A549 treated with RU486 at 1 μM for 4 hours (cell line): ENCODE measurements at places on chromosomes 3 and 15. TPM values are rescaled to one million over a fixed set of nuclear protein-coding genes. Genes with fewer than 3 reads are reported as not detected.

BFSP2 gene
- total RNA-seq = not detected in 5 replicates

CFAP100 gene
- not detected in 5 replicates for total RNA-seq

GATM gene
- total RNA-seq = 2.2 to 3.0 TPM (median 2.5 TPM) in 5 replicates

AMIGO3 gene
- total RNA-seq = 0.35 to 0.85 TPM (median 0.59 TPM) in 5 replicates

NAALADL2 gene
- 0.21 to 0.23 TPM in 2 of 5 replicates, not detected in the others for total RNA-seq

PARP15 gene
- not detected in 5 replicates for total RNA-seq

CHRM5 gene
- total RNA-seq = not detected in 5 replicates

ZNF639 gene
- 13.1 to 24.9 TPM (median 22.4 TPM) in 5 replicates for total RNA-seq

SLC22A14 gene
- total RNA-seq = 0.11 TPM in 1 of 5 replicates, not detected in the others

UMPS gene
- total RNA-seq = 50.3 to 93.6 TPM (median 52.2 TPM) in 5 replicates

OR5AC2 gene
- not detected in 5 replicates for total RNA-seq

ATP13A4 gene
- not detected in 5 replicates for total RNA-seq

C3orf20 gene
- 0.03 to 0.06 TPM (median 0.05 TPM) in 3 of 5 replicates, not detected in the others for total RNA-seq

GOLGA8M gene
- 0.10 to 0.29 TPM in 2 of 5 replicates, not detected in the others for total RNA-seq

HCLS1 gene
- 0.09 to 0.13 TPM in 2 of 5 replicates, not detected in the others for total RNA-seq

NGRN gene
- total RNA-seq = 101 to 117 TPM (median 117 TPM) in 5 replicates

SPINT1 gene
- 0.87 to 1.5 TPM (median 1.1 TPM) in 5 replicates for total RNA-seq

CNTN4 gene
- not detected in 5 replicates for total RNA-seq

MKRN2OS gene
- not detected in 5 replicates for total RNA-seq

MCF2L2 gene
- total RNA-seq = 0.08 to 0.26 TPM (median 0.17 TPM) in 4 of 5 replicates, not detected in the other

ITIH1 gene
- total RNA-seq = not detected in 5 replicates

TNFSF10 gene
- 0.21 to 0.34 TPM (median 0.21 TPM) in 3 of 5 replicates, not detected in the others for total RNA-seq

LRRC28 gene
- 13.1 to 16.9 TPM (median 14.8 TPM) in 5 replicates for total RNA-seq

UBA7 gene
- total RNA-seq = 0.21 to 0.68 TPM (median 0.34 TPM) in 5 replicates

CAPN3 gene
- 0.22 to 0.87 TPM (median 0.43 TPM) in 4 of 5 replicates, not detected in the other for total RNA-seq

TRPM1 gene
- not detected in 5 replicates for total RNA-seq

MORC1 gene
- total RNA-seq = not detected in 5 replicates

ADPGK gene
- total RNA-seq = 69.0 to 81.3 TPM (median 77.9 TPM) in 5 replicates

POPDC2 gene
- total RNA-seq = 0.11 to 1.3 TPM (median 0.24 TPM) in 5 replicates

TMEM212 gene
- total RNA-seq = not detected in 5 replicates

DOCK3 gene
- total RNA-seq = 0.27 to 0.39 TPM (median 0.34 TPM) in 5 replicates

SLC12A8 gene
- total RNA-seq = 0.87 to 1.6 TPM (median 1.4 TPM) in 5 replicates

SLC28A2 gene
- not detected in 5 replicates for total RNA-seq

ISLR2 gene
- total RNA-seq = 0.15 to 0.29 TPM (median 0.20 TPM) in 4 of 5 replicates, not detected in the other

C2CD4A gene
- total RNA-seq = 0.05 to 0.09 TPM (median 0.06 TPM) in 3 of 5 replicates, not detected in the others

PRC1 gene
- 180 to 253 TPM (median 211 TPM) in 5 replicates for total RNA-seq

CMTM8 gene
- 6.4 to 11.0 TPM (median 10.8 TPM) in 5 replicates for total RNA-seq

CPNE4 gene
- total RNA-seq = 2.9 to 4.7 TPM (median 4.0 TPM) in 5 replicates

GOLGA8G gene
- not detected in 5 replicates for total RNA-seq

CEP19 gene
- total RNA-seq = 2.1 to 3.4 TPM (median 2.6 TPM) in 5 replicates

PLAAT1 gene
- total RNA-seq = not detected in 5 replicates

XCR1 gene
- total RNA-seq = not detected in 5 replicates

MESP1 gene
- 2.1 to 6.8 TPM (median 6.1 TPM) in 5 replicates for total RNA-seq

C3orf49 gene
- total RNA-seq = not detected in 5 replicates

MST1R gene
- total RNA-seq = 5.3 to 8.5 TPM (median 7.4 TPM) in 5 replicates

NR2C2 gene
- total RNA-seq = 13.7 to 18.8 TPM (median 18.6 TPM) in 5 replicates

POLR2M gene
- 38.2 to 80.2 TPM (median 62.9 TPM) in 5 replicates for total RNA-seq

CCK gene
- 0.94 to 1.8 TPM (median 1.8 TPM) in 5 replicates for total RNA-seq
